ENCODE measurements at places on chromosomes 6 and 20.

GRCh38 chr6:17242087-17242486, 39.1 kb upstream of the RBM24 start:
- DNase-seq = no peak

DNA sequence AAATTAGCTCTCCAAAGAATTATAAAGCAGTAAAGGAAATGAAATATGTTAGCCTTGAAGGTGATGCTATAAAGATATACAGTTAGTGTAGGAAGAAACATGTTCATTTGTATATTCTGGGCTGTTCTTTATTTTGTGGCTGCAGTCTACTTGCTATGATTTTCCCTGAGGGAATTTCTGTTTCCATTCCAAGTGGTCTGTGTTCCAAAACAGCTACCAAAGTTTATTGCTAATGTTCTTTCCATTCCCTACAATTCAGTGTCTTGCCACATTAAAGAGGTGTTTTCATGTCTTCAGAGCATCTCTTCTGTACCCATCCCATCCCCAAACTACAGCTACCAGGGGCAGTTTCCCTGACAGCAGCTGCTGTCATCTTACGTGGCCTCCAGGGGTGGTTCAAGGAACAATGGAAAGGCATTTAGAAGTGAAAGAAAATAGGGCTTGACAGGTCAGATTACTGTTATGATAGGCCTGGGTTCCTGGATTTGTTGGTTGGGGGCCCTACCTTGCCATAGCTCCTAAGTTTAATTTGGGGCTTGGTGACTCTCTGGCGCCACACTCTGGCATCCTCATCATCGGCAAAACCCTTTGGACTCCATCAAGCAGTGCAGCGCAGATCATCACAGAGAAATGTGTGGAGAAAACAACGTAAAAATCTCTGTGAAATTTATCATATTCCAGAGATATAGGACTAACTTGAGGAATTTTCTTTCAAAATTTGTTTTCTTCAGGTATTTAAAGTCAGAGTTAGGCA, 33.8 kb upstream of the AIG1 start:
- peak; percentile 53 for DNase-seq

DNA sequence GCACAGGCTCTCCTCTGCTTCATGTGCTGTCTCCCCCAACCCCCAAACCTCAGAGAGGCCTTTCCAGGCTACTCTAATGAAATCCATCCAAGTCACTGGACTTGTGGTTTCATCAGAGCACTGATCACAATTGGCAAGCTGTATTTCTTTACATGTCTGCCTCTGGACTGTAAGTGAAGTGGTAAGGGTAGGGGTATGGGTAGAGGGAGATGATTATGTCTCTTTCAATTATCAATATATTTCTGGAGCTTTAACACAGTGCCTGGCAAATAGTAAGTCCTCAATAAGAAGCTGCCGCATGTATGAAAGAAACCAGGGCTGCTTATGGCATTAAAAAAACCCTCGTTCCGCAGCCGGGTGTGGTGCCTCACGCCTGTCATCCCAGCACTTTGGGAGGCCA, 5.4 kb downstream of the TRERF1 start:
- DNase-seq = no peak

- DNase-seq = no peak
Observed at GRCh38 chr6:105868823-105869460, 217.2 kb upstream of the PRDM1 start.

DNA sequence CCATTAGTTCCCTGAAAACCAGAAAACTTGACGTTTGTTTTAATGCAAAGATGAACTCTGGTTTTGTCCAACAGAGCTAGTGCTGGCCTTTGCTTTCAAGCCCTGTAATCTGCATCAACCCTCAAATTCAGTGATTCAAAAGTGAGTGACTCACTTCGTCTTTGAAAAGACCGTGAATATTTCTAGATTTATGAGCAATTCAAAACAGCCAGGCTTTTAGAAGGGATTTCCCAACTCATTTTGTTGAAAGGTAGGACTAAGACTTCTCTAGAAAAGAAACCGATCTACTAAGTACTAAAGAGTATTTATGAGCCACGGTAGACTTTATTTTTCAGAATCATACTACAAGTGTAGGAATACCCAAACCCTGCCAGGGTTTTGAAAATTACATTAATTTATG, 121.5 kb downstream of the UST start:
- no peak for DNase-seq

DNA sequence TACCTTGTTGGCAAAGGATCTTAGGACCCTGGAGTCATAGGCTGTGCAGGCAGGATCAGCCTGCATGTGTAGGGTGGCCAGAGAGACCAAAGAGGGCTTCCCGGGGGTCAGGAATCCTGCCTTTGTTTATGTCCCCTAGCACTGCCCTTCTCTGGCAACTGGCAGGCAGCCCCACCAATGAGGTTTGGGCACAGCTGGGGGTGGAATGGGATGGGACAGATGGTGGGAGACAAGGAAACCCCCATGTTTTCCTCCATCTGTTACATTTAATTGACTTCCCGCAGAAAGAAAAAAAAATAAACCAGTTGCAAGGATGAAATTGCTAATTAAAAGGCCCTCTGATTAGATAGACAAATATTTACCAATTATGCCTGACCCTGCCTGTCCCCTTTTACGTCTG, 27.6 kb downstream of the CD40 start:
- no peak for DNase-seq

GRCh38 chr6:170018422-170018935, 267.1 kb downstream of the ERMARD start:
- no peak for DNase-seq

DNA sequence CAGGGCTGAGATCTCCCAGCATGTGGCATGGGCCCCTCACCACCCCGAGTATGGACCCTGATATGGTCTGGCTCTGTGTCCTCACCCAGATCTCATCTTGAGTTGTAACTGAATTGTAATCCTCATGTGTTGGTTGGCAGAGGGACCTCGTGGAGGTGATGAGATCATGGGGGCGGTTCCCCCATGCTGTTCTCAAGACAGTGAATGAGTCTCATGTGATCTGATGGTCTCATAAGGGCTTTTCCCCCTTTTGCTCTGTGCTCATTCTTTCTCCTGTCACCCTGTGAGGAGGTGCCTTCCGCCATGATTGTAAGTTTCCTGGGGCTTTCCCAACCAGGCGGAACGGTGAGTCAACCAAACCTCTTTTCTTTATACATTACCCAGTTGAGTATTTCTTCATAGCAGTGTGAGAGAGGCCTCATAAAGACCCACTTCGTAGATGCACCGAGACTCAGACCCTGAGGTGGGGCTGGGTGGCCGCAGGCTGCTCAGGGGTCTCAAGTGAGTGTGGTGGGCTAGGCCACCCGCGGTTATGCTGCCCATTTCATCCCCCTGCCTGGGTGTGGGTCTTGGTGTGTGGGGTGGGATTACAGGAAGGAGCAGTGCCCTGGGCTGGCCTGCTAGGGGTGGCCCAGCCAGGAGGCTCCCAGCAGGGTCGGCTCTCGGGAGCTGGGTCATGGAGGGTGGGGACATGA, 26.2 kb upstream of the GATA5 start:
- DNase-seq = peak; percentile 60

DNA sequence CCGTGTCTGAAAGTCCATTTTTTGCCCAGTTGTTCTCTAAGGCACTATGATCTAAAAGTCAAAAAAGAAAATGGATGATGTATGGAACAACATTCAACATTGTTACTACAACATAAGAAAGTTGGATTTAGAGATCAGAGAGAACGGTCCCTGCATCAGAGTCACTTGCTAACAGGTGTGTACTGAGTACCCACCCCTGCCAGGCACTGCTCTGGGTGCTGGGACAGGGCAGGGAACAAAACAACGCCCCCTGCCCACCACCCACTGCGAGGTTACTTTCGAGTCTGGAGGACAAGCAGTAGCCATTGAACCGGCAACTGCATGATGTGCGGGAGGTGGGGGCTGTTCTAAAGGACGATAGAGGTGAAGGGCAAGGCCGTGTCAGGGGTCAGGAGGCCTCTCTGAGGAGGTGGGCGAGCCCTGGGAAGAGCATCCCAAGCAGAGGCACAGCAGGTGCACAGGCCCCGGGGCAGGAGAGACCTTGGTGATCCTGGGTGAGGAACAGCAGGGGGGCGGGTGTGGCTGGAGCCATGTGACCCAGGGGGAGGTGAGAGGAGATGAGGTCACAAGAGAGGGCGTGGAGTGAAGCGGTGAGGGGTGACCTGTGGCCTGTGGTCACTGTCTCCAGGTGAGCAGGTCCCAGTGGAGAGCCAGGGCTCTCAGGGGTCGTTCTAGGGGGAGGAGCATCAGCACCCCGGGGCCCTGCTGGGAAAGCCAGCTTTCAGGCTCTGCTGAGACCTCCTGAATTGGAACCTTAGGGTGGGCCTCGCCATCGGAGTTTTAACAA, 197.5 kb upstream of the SULF2 start:
- no peak for DNase-seq

- DNase-seq = no peak
Observed at GRCh38 chr6:148934539-148934938, 187.7 kb downstream of the UST start.

- no peak for DNase-seq
Observed at GRCh38 chr20:4127344-4127743, 112.0 kb upstream of the RNF24 start.

DNA sequence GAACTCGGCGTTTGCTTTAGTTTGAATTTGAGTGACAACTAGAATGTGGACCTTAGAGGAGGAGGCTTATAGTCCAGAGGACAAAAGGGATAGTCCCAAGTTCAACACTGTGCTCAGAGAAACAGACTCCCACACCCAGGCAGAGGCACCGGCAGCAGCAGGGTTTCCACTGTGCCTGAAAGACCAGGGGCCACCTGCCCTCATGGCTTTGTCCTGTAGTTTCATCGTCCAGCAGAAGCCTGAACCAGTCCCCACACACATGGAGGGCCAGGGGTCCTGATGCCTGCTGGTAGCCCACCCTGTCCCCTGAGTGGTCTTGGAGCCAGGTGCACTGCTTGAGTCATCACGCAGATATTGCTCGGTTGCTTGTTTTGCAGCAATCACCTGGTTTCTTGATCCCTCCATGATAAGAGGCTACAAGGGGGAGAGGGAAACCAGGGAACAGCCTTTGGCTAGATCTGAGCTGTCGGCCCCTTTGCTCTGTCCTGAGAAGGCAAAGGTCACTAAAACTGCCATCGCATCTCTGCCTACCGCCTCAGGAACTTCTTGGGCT, 7.2 kb upstream of the ACSS1 start:
- no peak for DNase-seq

- no peak for DNase-seq
Observed at GRCh38 chr6:137112067-137112355, 61.4 kb downstream of the IL22RA2 start.

DNA sequence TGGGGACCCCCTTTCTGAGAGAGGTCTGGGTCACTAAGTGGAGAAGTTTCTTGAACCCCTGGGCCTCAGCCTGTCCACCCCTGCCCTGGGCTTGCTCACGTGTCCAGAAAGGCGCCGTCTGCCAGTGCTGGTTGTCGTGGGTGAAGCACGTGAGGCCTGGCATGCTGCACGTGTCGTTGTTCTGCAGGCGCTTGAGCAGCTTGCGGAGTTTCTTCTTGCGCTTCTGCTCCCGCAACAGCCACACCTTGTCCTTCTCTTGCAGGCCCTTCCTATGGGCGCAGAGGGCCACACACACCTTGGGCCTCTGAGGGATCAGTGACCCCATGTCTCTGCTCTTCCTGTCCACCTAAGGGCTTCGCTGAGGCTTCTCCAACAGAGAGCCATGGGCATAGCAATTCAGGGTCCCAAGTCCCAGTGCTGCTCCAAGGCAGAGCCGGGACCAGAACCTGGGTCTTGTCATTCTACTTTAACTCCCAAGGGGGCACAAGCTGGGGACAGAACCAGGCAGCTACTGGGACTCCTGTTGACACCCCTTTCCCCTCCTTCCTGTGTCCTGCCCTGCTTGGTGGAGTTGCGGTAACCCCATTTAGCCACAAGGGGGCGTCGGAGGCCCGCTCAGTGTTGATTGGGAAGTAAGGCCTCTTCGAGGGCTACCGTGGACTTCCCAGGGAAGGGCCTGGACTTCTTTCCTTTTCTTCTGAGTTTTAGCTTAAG, 121.8 kb downstream of the SULF2 start:
- DNase-seq = peak; percentile 72

DNA sequence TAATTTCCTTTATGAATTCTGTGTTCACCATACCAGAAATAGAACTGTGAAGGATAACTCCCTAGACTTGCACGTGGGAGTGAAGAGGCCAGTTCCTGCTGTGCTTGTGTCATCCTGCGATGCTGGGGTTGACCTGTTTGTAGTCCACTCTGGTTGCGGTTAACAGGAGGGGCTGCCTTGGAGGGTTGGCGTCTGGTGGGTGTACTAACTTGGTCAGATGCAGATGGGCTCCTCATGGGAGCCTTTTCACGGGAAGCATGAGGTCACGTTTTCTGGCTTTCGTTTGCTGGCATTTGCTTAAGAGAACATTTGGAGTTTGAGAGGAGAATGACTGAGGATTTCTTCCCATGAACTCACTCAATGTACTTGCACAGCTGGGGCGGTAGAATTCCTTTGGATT, 41.2 kb downstream of the IGF2R start:
- no peak for DNase-seq

- DNase-seq = no peak
Observed at GRCh38 chr6:155400654-155400965, 55.0 kb downstream of the NOX3 start.

GRCh38 chr6:157962601-157963302, 18.9 kb upstream of the SYNJ2 start:
- DNase-seq = no peak

GRCh38 chr6:160930547-160931377, 60.8 kb upstream of the MAP3K4 start:
- peak; percentile 46 for DNase-seq

- no peak for DNase-seq
Observed at GRCh38 chr6:67591910-67592309, 1043.2 kb upstream of the ADGRB3 start.

- DNase-seq = no peak
Observed at GRCh38 chr20:10489853-10490252, 54.7 kb downstream of the SLX4IP start.

- DNase-seq = no peak
Observed at GRCh38 chr6:20661721-20662120, 127.5 kb downstream of the CDKAL1 start.

DNA sequence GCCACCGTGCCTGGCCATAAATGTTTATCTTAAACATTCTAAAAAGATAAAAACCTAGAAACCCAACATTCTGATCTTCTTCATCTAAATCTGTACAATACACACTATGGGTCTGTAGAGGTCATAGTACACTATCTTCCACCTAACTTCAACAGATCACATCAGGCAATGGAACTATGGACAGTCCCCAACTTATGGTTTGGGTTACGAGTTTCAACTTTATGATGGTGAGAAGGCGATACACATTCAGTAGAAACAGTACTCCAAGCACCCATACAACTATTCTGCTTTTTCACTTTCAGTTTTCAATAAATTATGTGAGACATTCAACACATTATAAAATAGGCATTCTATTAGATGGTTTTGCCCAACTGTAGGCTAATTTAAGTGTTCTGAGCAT, 23.1 kb downstream of the FKBP5 start:
- DNase-seq = peak; percentile 24
